ENCODE measurements at places on chromosomes 1 and 21.
A peak's percentile ranks its signal among the peaks of the same experiment; 100 is the strongest.

GRCh38 chr1:179229214-179230140 lies at the start of gene ABL2:
Gene ABL2 (minus strand): TSS chr1:179229677. CDS start chr1:179229397, 280 bp downstream.
- DNase-seq, result peak; percentile 40

DNA sequence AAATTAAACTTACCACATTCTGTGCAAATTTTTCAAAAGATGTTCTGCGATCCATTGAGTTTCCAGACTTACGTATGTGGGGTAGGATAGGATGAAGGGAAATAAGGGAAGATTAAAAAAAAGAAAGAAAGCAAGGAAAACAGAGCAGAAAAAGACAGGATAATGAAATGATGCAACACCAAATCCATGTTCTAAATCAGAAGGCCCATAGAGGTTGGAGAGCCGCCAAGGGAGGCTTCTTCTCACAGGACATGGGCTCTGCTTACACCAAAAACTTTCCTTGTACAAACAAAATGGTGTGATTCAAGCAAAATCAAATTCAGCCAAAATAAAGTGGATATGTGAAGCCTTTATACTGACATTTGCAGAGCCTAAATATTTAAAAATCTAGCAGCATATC lies 189.5 kb upstream of the GREM2 start:
- DNase-seq, result no peak

DNA sequence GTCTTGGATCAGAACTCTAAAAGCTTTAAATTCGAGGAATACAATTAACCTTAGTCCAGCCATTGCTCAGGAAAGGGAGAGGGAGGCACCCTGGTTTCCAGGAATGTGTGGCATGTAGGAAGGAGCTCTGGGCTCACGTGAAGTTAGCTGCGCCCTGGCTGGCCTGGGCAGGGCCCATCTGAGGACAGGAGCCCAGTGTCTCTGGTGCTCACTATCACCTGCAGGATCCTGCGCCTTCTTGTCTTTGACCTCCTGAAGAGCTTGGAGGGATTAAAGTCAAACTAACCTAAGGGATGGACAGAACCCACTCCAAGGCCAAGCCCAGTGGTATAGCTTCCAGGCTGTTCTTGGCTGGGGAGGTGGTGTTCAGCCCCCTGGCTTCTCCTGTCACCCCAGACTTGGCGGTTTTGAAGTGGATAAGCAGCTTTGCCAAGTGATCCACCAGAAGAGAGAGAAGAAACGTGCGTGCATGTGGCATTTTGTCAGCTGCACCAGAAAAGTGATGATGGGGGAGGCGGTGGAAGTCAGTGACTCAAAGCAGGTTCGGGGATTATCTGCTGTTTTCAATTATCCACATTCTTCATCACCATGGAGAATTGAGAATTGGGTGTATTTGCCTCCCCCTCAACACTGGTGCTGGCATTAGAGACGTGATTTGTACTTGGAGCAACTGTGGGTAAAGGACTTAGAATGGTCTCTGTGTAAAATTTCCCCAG lies 11.9 kb upstream of the KCNN3 start:
- no peak for DNase-seq

DNA sequence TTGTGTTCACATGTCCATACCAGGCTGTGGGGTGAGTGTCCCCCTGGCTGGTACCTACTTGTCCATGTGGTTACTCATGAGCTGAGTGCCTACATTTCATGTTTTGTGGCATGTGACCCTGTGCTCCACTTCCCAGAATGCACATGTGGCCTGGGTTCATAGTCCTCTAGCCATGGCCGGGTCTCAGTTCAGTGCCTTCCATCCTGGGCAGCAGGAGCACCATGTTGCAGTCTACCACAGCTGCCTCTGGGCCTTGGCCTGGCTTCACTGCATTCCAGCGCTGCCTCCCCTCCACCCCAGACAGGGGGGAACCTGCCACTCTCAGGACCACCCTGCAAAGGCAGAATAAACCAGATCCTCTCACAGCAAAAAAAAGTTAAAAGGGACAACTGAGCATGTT lies 5.5 kb downstream of the CEPT1 start:
- DNase-seq, result no peak

DNA sequence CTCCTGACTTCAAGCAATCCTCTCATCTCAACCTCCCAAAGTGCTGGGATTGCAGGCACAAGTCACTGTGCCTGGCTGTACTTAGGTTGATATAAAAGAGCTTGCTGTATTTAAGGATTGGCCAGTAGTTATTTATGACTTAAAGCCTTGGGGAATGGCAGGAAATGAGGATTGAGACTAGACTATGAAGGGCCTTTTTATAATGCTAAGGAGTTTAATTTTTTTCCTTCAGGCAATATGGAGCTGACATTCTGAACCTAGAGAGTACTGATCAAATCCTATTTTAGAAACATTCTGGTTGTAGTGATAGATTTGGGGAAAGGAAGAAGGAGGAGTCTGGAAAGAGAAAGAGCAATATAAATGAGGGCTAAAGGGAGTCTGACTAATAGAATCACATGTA lies 44.7 kb downstream of the MSH4 start:
- DNase-seq, result no peak

DNA sequence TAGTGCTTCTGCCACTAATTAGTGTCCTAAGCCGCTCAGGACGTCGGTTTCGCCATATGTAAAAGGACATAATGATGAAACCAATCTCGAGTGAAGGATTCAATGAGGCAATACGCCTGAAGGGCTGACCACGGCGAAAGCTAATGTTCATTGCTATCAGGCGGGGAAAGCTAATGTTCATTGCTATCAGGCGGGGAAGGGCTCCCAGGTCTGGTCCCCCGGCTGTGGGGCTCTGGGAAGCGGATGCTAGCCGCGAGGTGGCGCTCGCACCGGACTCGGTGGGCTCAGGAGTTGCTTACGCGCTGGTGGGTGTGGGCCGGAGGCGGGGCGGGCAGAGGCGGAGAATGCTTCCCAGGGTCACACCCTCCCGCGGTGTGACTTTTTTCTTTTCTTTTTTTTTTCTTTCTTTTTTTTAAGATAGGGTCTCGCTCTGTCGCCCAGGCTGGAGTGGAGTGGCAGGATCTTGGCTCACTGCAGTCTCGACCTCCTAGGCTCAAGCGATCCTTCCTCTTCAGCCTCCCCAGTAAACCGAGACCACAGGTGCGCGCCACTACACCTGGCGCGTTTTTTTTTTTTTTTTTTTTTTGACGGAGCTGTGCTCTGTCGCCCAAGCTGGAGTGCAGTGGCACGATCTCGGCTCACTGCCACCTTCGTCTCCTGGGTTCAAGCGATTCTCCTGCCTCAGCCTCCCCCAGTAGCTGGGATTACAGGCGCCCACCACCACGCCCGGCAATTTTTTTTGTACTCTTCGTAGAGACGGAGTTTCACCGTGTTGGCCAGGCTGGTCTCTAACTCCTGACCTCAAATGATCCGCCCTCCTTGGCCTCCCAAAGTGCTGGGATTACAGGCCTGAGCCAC lies 1.1 kb upstream of the PEAR1 start:
- peak; percentile 80 for DNase-seq

DNA sequence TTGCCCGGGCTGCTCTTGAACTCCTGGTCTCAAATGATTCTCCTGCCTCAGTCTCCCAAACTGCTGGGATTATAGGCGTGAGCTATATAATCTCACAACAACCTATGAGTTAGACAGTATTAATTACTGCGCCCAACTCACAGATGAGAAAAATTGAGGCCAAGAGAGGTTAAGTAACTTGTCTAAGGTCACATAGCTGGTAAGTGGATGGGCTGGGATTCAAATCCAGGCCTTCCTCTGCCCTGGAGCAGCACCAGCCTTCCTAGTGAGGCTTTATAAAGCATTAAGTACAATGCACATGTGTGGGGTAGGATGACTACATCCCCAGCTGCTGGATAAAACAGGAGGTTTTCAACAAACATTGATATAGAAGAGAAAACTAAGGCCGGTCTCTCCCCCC lies 15.1 kb downstream of the E2F2 start:
- no peak for DNase-seq

GRCh38 chr1:59990470-59990869 lies 63.9 kb upstream of the CYP2J2 start:
- no peak for DNase-seq

- DNase-seq, result no peak
These were observed 225.9 kb downstream of the DYRK1A start for GRCh38 chr21:37592496-37592895.

DNA sequence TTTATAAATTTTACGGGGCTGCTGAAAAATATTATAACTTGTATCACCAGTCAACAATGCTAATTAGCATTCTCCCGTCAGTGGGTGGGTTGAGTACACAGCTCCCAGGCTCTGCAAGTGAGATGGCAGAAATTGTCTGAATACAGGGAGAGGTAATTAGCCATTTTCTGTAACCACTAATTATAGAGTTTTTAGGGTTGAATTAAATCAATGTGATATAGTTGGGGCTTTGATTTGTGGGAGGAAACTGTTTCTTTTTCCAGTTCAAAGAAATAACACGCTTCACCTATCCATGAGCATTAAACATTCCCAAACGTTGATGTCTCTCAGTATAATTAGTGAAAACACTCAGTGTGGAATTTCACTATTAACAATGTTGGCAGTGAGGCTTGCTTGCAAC lies 1.5 kb downstream of the VANGL1 start:
- no peak for DNase-seq

- DNase-seq, result no peak
These were observed 74.4 kb upstream of the GRIK3 start for GRCh38 chr1:37108596-37109188.

DNA sequence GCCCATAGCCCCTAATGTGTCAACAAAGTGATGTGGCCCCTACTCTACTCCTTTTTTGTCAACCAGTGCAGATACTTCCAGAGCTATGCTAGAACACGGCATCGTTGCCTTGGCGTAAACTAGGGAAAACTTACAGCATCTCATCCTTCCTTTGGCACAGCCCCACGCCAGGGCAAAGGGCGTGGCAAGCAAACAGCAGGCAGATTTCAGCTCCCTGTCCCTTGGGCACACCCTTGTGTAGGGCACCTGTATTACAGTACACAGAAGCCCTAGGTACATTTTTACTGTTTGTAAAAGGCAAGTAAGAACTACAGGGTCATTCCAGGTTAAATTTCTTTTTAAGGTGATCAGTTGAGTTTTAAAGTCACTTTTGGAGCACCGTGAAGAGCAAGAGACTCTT lies 29.3 kb downstream of the PRDX6 start:
- no peak for DNase-seq

DNA sequence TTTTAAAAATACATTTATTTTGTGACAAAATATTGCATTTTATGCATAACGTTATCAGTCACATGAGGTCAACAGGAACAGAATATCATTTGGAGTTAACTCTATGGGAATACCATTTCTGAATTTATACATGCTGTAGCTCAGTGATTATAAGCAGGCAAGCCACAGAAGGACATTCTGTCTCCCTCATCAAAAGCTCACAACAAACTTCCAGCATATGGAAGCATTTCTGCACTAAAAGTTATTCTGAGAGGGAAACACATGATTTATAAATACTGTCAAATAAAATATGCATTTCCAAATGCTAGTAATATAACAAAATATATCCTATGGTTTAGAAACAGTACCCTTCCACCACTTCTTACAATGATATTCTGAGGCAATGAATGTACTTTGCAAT lies 854.1 kb upstream of the B3GALT2 start:
- DNase-seq, result no peak

- DNase-seq, result no peak
These were observed 124.3 kb downstream of the PBX1 start for GRCh38 chr1:164683235-164683634.

GRCh38 chr21:38804789-38805327 lies 871 bp upstream of the ETS2 start:
- peak; percentile 13 for DNase-seq

- no peak for DNase-seq
These were observed 131.6 kb downstream of the PTGER3 start for GRCh38 chr1:70916034-70916427.

DNA sequence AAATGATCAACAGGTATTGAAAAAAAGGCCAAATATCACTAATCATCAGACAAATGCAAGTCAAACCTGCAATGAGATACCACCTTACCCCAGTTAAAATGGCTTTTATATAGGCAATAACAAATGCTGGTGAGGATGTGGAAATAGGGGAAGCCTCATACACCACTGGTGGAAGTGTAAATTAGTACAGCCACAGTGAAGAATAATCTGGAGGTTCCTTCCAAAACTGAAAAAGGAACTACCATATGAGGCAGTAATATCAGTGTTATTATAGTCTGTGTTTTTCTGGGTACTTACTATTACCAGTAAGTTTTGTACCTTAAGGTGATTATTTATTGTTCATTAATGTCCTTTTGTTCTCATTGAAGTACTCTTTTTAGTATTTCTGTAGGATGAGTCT lies 201.3 kb downstream of the MRPL39 start:
- DNase-seq, result no peak

DNA sequence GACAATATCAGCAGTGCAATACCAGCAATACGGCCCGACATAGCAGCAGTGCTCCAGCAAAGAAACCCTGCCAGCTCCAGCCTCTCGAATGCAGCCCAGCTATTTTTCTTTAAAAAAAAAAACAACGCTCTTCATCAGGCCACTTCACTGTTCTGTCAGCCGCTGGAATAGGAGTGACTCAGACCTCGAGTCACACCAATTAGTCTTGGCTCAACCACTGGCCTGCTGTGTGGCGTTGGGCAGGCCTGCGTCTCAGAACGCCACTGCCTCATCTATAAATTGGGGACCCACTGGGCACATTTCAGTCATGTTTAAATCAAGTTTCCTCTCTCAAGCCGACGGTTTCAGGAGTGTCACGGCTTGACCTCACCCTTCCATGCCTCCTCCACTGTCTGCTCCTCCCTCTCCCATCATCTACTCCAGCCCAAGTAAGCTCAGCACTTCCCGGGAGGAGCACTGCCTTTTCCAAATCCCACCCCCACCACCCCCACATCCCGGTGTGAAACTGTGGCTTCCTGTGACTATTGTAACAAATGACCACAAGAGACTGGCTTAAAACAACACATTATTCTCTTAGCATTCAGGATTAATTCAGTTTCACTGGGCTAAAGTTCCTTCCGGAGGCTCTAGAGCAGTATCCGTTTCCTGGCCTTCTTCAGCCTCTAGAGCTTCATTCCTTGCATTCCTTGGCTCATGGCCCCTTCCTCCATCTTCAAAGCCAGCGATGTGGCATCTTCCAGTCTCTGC lies 71.9 kb upstream of the EFHD2 start:
- no peak for DNase-seq

- no peak for DNase-seq
These were observed 158.4 kb downstream of the GABPA start for GRCh38 chr21:25893191-25893590.

DNA sequence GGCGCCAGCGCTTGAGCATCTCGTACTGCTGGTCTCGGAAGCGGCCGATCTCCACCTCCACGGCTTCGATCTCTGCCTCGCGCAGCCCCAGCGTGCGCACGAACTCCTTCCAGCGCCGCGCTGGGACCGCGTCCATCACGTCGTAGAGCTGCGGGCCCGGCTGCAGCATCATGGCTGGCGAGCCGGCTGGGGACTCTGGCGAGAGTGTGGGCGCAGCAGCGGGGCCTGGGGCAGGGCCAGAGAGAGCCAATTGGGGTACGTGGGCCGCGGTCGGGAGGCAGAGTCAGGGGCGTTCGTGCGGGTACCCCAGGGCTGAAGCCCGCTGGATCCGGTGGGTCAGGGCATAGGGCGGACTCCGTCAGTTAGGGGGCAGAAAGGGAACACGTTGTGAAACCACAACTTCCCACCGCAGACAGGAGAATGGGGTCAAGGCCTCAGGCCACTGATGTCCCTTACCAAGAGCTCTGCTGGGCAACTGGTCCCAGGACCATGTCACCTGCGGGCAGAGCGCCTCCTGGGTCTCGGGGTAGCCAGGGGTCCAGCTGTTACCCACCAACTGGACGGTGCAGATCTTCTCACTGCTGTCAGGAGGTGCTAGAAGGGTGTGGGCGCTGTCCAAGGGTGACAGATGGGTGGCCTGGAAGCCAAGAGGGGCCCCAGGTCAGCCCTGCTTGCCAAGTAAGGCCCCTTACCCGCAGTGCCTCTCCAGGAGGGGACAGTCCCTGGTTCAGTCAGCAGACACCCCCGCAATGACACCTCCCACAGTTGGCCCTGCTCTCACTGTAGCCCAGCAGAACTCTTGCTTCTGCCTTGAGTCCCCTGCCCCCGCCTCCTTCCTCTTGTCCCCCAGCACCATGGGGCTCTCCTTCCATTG lies 4.2 kb downstream of the TNFRSF25 start:
- no peak for DNase-seq

Data from CD4-positive, alpha-beta memory T cell (primary cell).